IMR-90 (cell line): ENCODE measurements at places on chromosomes 2 and 18. TPM values are rescaled to one million over a fixed set of nuclear protein-coding genes. Genes with fewer than 3 reads are reported as not detected.
A peak's percentile ranks its signal among the peaks of the same experiment; 100 is the strongest.

DNA sequence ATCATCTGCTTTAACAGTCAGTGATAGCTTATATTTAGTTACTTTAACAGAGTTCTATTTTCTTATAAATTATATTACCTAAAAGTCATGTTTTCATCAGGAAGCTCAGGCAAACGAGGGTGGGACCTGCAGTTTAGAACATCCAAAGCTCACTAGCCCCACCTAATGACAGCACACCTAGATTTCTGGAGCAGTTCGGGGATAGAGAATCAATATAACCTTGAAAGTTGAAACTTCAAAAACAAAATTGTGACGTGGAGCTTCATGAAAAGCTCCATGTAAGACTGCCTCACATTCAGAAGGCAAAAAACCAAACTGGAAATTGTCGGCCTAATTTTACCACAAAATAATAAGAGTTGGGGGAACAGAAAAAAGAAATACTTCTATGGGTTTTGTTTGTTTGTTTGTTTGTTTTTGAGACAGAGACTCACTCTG lies 185.9 kb upstream of the CCDC150 start:
- peak; percentile 63 for DNase-seq

- DNase-seq: no peak
These were observed 21.4 kb downstream of the POLE4 start for GRCh38 chr2:74979844-74980243.

DNA sequence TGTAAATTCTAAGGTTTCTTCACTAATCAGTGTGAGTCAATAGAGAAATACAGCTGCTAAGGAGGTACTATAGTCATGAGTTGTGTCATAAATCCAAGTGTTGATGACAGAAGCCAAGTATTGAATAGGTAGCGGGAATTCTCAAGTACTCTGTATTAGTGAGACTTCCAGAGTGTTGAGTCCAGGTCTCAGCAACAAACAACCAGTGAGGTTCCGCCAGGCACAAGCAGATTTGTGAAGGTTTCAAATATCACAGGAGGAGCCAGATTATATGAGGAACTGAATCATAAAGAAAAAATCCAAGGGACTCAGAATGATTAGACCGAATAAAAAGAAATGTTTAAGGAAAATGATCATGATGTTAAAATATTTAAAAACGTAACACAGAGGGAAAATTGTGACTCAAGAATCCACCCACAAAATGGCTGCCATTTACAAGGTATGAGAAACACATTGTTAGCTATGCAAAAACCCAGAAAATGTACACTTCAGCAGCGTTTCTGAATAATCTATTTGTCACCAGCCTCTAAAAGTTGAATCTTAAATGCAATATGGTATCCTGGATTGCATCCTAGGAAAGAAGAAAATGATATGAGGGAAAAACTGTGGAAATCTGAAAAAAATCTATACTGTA lies 27.3 kb upstream of the EVA1A start:
- DNase-seq: peak; percentile 94

- no peak for DNase-seq
These were observed 108.7 kb downstream of the C18orf54 start for GRCh38 chr18:54466248-54467005.

GRCh38 chr2:128367601-128368359 lies 49.1 kb upstream of the HS6ST1 start:
- no peak for DNase-seq

- no peak for DNase-seq
These were observed 9.7 kb downstream of the HRH4 start for GRCh38 chr18:24470022-24470618.

DNA sequence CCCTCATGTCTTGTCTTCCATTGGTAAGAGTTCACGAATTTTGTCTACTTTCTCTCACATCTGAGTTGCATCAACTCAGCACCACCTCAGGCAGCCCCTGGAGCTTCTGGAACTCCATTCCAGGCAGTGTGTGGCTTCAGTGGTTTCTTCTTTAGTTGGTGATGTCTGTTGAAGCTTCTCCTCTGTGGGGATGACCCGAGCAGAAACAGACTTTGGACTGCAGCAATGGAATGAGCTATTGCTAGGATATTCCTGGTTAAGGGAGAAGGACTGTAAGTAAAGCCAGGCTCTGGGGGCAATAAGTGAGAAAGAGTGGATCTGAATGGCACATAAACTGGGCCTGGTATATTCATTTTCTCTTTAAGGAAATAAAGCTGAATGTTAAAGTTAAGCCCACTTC lies 32.3 kb upstream of the STAT4 start:
- no peak for DNase-seq

DNA sequence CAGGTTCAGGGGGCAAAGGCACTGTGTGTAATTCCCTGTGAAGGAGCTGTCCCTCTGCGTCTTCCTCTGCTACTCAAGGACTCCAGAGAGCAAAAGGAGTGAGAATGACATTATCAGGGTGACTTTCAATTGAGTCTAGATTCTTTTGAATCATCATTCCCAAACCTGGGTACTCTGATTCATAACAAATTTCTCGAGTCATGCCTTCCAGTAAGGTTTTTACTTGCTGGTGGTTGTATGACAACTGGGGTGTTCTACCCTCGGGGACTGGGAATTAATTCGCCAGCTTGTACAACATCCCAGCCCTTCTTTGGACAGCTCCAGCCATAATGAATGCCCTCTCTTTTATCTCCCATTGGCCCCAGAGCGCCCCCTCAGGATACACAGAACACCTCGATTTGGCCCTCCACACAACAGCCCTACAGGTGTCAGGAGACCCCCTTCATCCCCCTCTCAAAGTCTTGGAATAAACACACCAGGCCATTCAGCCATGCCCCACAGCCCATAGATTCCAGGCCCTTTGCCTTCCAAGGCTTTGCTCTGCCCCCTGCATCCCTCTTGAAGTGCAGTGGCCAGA lies 254.5 kb downstream of the KLHL29 start:
- DNase-seq: no peak

GRCh38 chr2:196335221-196335634 lies 163.8 kb upstream of the STK17B start:
- peak; percentile 94 for DNase-seq

- no peak for DNase-seq
These were observed 50.0 kb upstream of the MBOAT2 start for GRCh38 chr2:9053534-9053931.

DNA sequence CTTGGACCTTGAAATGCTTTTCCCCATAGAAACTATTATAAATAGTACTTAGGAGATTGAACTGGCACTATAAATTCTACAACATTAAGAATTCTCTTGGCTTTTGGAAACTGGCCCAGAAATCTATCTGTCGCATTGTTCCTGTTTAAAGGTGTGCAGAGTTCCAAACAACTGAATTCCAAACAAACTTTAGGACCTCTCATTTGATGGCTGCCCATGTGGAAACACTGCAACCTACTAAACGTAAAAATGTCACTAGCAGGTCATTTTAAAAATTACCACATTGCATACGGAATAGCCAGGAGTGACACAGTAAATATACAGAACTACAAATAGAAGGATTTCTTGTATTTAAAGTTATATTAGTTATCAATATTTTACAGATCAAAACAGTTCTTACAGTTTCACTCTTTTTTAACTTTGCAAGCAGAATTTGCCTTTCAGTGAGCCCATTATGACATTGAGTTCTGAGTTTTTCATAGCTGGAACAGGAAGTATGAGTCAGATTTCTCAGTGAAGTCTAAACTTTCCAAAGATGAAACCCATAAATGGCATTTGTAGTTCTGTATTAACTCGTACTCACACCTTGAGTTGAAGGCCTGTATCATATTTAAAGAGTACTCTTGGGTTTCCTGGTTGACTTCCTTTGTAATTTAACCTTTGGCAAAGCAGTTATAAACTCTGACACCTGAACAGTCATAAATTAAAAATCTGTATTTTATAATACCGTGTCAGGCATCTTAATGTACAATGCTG lies 142.3 kb upstream of the BOD1L2 start:
- peak; percentile 76 for DNase-seq

- DNase-seq: no peak
These were observed 38.5 kb upstream of the ATP8B1 start for GRCh38 chr18:57841568-57841967.

DNA sequence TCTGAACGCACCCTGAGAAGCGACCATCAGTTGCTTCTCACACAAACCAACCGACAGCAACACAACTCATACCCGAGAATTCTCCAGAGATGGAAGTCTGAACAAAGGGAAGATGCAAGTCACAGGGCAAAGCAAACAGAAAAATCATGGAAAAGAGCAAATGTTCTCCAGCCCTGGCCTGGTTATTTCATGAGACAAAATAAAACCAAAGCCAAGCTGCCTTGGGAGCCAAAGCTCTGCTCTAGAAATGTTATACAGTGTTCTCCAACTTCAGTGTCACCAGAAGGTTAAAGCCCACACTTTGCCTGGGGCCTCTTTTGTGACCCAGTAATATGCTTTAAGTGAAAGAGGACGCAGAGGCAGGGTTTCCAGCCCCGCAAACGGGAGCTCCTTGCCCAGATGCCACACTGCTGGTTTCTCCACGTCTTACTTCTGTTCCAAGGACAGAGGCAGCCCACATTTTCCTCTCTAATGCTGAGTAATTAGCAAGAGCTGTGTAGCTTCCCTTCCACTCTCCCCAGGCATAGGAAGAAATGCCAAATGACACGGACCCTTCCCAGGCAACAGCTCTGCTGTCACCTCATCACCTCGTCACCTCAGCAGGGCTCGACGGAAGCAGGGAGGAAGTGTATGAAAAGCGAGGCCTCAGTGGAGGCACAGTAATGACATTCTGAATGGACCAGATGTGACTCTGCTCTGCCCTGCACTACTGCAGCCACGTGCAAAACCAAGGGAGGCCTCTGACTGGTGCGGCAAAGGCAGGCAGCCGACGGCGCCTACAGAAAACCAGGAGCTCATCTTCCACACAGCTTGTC lies 64.7 kb downstream of the FBXO15 start:
- DNase-seq: no peak

DNA sequence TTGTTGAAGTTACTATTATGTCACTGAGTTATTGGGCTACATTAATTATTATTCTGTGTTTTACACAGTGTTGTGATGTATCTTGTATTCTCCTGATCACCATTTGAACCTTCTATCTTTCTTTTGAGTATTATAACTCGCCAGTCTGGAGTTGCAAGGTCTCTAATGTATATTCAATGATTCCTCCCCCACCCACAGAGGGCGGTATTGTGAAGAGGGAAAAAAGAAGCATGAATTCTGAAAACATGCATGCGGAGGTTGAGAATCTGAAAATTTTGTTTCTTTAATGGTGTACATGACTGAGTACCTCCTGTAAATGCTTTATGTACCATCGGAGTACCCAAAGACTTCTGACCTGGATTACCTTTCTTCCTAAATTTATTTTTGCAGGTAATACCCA lies 266.6 kb downstream of the NR4A2 start:
- DNase-seq: no peak

DNA sequence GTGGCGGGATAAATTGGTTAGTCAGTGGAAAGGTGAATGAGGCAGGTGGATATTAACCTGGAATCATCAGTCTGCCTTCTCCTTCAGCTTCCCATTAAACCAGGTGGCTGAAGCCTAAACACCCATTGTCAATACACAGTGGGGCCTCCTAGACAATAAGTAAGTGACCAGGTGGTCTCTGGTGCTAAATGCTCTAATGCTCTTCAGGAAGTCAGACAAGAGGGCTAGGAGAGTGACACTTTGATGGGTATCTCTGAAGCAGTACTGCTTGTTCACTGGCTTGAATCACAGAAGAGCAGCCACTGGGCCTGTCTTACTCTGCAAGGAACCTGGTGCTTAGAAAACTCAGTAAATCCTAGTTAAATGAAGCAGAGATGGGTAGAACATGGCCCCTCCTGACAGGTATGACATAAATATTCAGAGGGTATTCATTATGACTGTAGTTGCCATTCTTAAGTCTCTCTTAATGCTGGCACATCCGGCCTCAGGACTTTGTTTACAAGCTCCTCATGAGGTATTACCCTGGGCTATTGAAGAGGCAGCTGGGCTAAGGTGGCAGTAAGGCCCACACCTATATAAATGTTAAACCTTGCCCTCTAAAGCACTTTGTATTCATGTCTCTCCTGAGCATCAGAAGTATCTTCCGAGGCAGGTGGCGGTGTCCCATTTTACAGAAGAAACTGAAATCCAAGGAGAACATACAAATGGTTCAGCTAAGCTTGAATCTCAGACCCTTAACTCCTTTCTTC lies 104.9 kb downstream of the NCK2 start:
- no peak for DNase-seq

IL1RL1 gene
- 0.14 TPM in 1 of 2 replicates, not detected in the other for polyA plus RNA-seq

IL1R1 gene
- 11.3 and 13.8 TPM in 2 replicates for polyA plus RNA-seq

TEKT4 gene
- polyA plus RNA-seq: not detected in 2 replicates

NDUFV2 gene
- polyA plus RNA-seq: 121 and 126 TPM in 2 replicates

ST6GAL2 gene
- polyA plus RNA-seq: not detected in 2 replicates

CACNB4 gene
- polyA plus RNA-seq: 0.04 and 0.12 TPM in 2 replicates

GREB1L gene
- 0.01 and 0.02 TPM in 2 replicates for polyA plus RNA-seq
